Stimulated activated CD8-positive, alpha-beta memory T cell treated with anti-CD3 and anti-CD28 coated beads, Interleukin-15, amount 100 ng/mL, for 24 hours (primary cell): ENCODE measurements at places on chromosomes 3 and 15.

DNA sequence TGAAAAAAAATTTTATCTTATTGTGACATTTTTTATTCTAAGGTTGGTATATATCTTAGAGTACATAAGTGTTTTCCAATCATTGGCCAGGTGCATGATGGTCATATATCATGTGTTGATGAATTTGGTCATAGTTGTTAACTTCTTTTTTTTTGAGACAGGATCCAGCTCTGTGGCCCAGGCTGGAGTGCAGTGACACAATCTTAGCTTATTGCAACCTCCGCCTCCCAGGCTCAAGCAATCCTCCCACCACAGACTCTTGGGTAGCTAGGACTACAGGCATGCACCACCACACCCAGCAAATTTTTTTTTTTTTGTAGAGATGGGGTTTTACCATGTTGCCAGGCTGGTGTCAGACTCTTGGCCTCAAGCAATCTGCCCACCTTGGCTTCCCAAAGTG, 44.0 kb downstream of the PCCB start:
- no peak for DNase-seq

DNA sequence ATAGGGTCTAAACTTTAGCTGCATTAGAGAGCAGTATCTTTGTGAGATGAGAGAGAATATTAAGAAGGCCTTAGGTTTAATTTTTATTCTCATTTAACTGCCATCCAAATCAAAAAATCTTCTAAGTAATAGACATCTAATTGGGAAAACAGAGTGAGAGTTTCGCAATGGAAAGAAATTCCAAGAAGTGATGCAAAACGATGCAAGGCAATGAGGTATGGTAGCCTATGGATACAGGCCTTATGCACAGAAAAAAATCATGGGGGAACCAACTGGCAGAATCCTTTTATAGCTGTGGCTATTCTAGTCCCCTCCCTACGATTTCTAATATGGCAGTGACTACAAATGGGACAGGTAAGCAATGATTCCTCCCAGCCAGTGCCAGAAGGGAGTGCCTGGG, 225.9 kb downstream of the GREM1 start:
- DNase-seq: no peak

DNA sequence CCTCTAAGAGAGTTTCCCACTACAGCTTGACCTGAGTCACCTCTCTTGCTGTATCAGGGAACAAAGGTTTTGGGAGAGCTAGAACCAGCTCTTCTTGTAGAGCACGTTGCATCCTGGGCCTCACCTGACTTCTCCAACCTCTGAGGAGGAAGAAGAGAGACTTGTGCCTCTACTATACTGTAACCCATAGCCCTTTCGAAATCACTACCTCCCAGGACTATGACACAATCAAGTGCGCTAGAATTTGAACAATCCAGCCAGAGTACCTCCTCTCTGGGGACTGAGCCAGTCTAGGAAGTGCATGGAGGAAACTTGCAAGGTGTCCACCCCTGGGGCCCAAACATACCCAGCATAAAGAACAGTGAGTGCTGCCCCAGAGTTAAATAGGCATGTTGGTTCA, 192.8 kb upstream of the BHLHE40 start:
- DNase-seq: no peak

- DNase-seq: no peak
Measured at GRCh38 chr3:197478746-197479668, 76.8 kb downstream of the BDH1 start.

GRCh38 chr3:124837730-124838186, 49.4 kb downstream of the ITGB5 start:
- DNase-seq: no peak

GRCh38 chr3:7915356-7915755, 586.3 kb upstream of the LMCD1 start:
- no peak for DNase-seq

GRCh38 chr3:123781138-123781537, 103.0 kb downstream of the MYLK start:
- DNase-seq: no peak

DNA sequence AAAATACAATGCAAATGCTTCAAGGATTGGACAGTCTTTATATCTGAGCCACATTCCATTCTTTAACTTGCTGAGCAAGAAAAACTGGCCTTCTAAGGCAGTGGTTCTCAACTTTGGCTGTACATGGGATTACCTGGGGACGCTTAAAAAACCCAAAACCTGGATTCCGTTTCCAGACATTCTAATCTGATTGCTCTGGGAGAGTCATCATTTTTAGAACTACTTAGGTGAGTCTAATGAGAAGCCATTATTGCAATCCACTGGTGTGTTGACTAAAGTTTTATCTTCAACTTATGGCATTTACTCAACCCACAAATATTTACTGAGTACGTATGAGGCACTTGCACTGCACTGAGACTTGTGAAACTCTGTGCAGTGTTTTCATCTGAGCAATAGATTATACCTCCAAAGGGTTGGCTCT, 195.7 kb upstream of the ATP11B start:
- DNase-seq: no peak

DNA sequence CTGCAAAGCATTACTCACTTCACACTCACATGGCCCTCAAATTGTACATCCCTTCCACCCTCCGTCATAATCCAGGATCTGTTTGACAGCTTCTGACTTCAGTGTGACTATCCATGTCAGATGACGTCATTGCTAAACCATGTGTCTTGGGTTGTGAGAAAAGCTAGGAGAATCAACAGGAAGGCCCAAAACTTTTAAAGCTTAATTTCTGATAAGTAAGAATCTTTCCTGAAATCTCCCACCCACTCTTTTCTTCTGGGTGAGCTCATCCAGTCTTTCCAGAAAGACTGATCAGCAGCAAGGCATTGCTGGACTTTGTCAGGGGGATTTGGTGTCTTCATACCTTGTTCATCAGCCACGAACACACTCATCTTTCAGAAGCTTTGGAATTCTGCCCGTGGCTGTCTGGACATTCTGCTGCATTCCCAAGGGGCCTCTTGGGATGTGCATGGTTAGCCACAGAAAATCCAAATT, 11.5 kb upstream of the LMCD1 start:
- no peak for DNase-seq

DNA sequence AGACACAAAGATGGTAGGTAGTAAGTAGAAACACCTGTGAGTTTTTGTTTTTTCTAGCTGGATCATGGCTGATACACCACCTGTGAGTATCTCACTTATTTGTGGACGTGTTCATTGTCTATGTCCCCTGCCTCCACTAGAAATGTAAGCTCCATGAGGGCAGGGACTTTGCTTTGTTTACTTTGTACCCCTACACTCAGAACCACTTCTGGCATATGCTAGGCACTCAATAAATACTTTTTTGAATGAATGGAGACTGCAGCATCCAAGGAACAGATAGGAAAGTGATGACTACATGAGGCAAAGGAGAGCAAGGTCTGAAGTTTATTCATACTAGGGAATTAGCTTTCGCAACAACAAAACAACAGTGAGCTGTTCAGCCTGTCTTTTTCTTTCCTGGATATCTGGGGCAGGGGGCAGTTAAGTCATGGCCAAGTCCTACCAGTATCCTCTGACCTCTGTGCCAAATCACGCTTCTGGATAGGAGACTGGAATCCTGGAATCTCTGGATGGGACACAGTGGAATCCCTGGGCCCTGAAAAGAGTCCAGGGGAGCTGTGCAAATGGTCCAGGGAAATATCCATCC, 11.6 kb upstream of the EPB42 start:
- DNase-seq: no peak

GRCh38 chr15:38454696-38455090, 766 bp downstream of the FAM98B start:
- DNase-seq: no peak

- no peak for DNase-seq
Measured at GRCh38 chr3:65091565-65091964, 403.8 kb upstream of the ADAMTS9 start.

DNA sequence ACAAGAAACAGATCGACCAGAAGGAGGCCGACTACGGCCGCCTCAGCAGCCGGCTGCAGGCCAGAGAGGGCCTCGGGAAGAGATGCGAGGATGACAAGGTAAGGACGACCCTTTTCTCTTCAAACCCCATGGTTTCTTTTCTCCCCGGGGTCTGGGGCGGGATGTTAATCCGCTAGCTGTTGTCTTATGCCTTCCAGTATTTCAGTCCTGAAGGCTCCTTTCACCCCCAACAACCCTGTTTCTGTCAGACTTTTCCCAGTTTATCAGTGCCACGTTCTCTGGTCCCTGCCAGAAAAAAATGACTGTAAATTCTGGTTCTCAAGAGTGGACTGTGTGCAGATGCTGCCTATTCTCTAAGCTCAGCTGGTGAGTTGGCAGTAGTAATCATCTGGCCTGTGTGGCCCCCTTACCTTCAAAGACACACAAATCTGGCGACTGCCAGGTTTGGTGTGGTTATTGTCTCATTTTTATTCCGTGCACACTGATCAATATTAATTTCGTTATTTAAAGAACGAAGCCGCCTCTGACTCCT, 806 bp downstream of the GOLM2 start:
- no peak for DNase-seq

- DNase-seq: peak; percentile 11
Measured at GRCh38 chr15:40471105-40471807, 472 bp downstream of the CHST14 start.

GRCh38 chr3:160065786-160066185, 77.2 kb downstream of the IL12A start:
- DNase-seq: no peak

DNA sequence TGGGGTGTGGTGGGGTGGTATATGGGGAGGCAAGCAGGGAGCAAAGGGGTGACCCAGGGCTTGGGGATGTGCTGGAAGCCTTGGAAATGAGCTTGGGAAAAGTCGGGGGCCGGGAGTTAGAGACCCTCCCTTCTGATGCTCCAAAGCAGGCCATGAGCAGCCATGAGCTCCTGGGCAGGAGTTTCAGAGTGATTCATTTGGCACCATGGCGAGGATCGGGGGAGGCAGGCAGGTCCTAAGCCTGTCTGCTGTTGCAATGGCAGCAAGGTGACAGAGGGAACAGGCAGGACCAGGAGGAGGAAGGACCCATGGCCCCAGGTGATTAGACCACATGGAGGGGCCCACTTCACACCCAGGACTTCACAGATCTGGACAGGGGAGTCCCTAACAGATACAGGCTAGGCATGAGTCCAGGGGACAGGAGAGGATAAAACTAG, 21.3 kb downstream of the RGMA start:
- DNase-seq: no peak

GRCh38 chr3:151895478-151896241, 22.2 kb downstream of the SUCNR1 start:
- no peak for DNase-seq

DNA sequence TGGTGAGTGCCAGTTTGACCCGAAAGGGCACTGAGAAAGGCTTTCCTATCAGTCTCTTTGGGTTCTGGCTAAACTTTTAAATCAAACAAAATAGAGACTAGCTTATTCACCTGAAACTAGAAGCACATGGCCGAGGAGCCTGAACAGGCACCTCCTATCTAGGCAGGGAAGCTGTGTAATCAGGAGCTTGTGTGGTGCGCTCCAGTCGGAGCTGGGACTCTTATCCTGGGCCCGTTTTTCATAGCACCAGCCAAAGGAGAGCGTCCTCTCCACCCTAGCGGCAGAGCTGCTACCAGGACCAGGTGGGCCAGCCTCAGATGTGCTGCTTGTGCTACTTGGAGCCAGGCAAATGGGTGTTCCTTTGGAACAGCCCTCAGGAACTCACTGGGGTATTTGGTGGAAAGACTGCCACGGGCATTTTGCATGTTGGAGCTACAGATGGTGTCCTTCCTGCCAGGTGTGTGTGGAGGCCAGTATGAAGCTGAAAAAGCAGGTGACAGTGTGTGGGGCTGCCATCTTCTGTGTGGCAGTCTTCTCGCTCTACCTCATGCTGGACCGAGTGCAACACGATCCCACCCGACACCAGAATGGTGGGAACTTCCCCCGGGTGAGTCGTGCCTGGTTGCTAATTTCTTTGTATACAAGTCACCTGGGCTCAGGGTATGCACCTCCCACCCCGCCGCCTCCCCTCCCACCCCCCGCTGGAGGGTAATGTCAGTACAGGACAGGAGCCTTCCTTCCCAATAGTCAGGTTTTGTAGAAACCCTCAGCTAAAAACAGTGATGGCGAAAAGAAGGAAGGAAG, 833 bp downstream of the MAN2A2 start:
- DNase-seq: no peak
